Left hindlimb (tissue), 1 donor: ENCODE measurements at places on chromosomes 2 and 18.
A peak's percentile ranks its signal among the peaks of the same experiment; 100 is the strongest.

- no peak for DNase-seq
Observed at GRCh38 chr2:16386431-16386830, 279.2 kb downstream of the CYRIA start.

DNA sequence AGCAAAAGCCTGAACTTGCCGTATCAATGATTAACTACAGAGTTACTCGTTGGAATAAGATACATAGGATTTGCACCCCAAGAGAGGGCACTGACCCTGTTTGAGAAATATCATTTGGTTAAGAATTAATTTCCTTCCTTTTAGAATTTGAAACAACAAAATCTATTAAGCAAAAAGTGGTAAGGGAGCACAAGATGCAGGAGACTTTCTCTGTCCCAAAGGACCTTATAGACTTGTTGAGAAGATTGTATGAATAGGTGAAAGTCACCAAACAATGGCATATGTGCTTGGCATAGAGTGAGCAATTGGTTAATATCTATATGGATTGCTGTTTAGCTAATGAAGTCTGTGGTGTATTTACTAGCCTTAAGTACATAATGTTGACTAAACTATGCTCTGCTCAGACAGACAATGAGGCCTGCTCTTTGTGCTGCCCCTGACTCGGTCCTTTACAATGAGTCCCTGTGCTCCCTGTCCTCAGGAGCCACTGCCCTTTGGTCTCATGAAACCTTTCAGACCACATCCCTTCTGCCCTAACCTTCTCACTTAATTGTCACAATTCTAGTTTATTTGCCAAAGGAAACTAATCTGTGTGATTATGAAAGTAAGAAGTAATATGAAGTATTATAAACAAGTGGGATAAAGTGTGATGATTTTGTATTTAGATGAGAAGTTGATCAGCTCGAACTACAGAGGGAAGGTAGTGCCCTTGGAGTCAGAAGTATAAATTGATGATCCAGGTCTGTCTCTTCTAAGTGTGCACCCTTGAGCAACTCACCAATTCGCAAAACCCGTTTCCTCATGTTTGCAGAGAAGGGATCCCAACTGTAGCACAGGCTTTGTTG, 21.2 kb upstream of the HNMT start:
- DNase-seq = no peak

- no peak for DNase-seq
Observed at GRCh38 chr2:186299610-186300009, 186.4 kb upstream of the ZC3H15 start.

- no peak for DNase-seq
Observed at GRCh38 chr2:217977840-217978535, 24.8 kb downstream of the TNS1 start.

DNA sequence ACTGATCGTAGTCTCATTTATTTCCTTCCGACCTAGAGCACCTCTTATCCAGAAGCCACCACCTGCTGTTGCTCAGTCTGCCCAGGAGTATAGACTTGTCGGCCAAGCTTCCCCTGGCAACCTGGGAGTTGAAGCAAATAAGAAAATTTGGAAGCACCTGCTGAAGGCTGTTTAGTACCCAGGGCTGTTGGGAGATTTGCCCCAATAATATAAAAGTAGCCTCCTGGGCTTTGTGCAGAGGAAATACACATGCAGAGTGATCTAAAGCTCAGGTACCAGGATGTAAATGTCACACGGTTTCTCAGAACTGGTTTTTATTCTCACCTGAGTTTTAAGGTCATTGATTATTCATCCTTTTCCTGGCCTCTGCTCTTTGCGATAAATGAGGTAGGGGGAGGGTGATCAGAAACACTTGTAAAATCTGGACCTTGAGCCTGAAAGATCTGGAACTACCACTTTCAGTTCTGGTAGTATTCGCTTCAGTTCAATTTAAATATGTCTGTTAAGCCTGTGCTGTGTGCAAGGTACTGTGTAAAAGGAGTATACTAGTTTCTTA, 789 bp upstream of the COX7A2L start:
- DNase-seq = no peak

GRCh38 chr2:241637795-241638660, 535 bp downstream of the ATG4B start:
- DNase-seq = no peak

GRCh38 chr2:112832841-112833638, 3.5 kb downstream of the IL1B start:
- DNase-seq = no peak

DNA sequence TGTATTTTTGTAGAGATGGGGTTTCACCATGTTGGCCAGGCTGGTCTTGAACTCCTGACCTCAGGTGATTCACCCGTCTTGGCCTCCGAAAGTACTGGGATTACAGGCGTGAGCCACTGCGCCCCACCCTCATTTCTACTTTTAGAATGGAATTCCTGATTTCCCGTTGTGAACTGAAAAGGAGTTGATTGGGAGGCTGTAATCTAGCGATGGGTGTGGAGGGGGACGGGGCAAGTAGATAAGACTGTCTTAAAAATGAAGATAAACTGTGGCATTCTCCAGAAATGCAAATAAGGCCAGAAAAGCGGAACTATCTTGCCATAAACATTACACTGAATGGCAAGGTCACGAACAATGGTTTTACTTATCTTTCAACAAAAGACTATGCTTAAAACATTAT, 135.4 kb downstream of the TRIB2 start:
- DNase-seq = no peak

GRCh38 chr2:133589456-133589855, 21.2 kb upstream of the NCKAP5 start:
- DNase-seq = no peak

DNA sequence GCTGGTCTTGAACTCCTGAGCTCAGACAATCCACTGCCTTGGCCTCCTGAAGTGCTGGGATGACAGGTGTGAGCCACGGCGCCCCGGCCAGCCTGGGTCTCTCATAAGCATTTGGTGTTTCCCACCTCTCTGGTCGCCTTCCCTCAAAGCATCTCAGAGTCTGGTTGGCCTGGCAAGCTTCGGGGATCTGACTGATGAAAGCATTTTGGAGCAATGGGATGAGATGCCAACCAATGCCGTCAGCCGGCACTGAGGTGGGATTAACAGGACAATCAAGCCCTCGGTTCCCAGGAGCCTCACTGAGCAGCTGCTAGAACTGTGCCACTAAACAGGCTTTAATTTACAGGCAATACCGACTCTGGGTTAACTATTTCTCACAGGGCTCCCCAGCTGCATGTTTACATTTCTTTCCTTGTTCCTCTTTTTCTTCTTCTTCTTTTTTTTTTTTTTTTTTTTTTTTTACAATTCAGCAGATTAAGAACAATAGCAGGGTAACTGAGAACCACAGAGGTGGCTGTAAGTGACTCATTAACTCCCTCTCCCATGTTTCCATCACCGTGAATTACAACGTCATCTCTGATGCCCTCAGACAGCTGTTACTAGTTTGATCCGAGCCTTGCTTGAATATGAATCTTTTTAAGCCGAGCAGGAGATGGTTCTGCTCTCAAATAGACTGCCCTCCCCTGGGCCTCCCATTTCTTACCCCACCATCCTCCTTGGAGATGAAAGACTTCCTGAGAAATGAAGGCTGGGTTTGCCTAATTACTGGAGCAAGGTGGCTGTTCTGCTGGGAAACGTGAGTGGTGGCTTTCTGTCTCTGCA, 37.9 kb downstream of the ODC1 start:
- DNase-seq = peak; percentile 69

GRCh38 chr2:190069936-190070696, 7.6 kb upstream of the MSTN start:
- DNase-seq = no peak

DNA sequence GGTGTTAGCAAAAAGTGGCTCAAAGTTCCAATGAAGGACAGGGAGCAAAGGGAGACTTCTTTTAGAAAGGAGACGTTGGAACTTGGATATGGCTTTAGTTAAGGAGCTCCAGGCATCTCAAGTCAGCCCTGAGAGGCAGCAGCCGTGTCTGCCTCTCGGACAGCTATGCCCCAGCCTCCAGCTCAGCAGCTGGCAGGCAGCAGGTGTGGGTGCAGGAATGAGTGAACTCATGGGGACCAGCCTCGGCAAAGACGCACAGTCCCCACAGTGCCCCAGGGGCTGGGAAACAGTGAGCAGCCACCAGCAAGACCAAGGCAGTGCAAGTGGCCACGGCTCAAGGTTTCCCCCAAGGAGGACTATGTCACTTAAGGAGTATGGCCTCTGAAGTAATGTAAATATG, 1.6 kb upstream of the LRRFIP1 start:
- peak; percentile 40 for DNase-seq

GRCh38 chr2:189287982-189288521, 108.5 kb upstream of the COL5A2 start:
- DNase-seq = no peak

GRCh38 chr2:101307503-101307902, 998 bp downstream of the RNF149 start:
- DNase-seq = no peak

- DNase-seq = no peak
Observed at GRCh38 chr2:197708331-197708730, 3.2 kb downstream of the MARS2 start.

DNA sequence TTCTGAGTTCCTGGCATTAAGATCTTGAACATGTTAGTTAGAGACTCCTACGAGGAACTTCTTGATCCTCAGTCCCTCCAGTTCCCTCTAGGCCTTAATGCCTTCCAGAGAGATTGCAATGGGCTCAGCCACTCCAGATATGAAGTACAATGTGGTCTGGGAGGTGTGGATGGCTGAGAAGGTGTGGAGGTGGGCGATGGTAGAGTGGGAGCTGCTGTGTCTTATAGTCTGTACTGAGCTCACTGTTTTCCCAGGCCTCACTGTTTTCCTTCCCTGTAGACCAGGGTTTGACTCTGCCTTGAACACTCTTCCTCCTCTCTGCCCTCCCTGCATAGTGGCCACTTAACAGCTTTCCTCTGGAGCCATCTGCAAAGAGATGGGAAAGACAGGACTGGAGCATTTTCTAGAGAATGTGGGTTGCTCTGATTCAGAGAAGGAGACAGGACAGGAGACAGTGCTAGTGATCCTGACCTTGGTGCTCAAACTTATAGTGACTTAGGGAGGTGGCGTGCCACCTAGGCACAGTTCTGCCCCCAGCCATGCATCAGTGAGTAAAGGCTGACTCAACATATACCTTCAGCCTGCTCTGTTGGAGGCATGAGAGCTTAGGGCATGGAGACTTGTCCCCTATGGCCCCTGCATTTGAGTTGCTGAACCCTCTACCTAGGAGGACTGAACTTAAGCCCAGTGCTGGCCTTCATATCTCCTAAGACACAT, 129.7 kb downstream of the TDRD15 start:
- no peak for DNase-seq

DNA sequence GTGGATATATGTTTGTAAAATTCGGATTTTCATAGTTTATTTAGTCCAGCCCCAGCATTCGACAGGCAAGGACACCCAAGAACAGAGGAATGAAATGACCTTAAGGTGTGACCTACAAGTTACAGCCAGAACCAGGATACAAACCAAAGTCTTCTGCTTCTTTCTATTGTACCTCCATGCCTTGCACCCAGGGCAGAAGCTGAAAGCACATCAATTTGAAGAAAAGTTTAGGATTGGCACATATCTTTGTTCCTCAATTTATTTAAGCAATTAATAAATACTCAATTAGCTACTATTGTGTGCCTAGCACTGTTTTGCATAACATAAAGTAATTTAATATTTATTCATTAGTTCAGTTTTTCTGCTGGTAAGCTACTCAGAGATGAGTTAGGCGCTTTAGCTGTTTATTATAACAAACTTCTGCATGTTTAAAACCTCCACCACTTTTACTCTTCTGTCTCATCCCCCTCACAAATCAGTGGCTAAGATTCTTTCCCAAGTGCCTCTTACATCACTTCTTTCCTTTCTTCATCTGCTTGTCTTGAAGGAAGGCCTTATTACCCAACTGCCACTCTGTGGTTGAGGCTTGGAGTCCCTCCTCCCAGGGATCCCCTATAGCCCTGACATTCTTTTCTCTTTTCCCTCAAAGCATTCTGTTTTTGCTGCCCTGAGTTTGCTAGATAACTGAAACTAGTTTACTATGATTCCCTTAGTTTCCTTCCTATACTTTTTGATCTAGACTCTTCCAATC, 37.1 kb upstream of the DARS1 start:
- DNase-seq = no peak

DNA sequence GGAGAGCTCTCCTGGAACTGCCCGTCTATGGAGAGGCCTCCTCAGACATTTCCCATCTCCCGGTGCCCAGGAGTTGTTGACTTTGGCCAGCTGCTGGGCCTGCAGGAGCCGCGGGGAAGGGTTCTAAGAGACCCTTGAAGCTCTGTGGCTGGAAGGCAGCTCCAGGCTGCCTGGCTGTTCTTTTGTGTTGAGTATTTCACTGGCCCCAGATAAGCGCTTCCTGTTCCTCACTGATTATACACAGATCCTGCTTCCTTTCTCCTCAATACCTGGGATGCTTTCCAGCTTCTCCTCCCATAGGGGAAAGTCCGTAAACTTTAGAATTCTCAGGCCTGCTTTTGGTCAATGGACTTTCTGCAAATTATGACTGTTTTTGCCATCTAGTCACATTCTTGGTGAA, 57.8 kb downstream of the TGOLN2 start:
- no peak for DNase-seq

DNA sequence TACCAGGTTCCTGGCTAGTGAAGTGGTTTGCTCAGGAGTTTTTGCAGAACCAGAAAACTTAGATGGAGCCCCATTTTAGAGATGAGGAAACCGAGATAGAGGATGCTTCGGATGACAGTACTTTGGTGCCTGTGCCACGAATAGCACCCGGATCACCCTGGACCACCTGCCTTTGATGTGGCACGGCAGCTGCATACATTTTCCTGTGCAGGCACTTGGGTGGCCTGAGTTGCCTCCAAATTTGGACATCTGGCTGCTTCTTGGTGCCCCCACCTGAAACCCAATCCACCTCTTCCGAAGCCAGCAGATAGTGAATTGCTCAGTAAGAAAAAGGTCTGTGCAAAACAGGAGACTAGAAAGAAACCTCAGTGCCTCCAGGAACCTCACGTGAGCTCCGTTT, 140.6 kb upstream of the ID2 start:
- DNase-seq = no peak

GRCh38 chr2:50951437-50951836, 80.5 kb downstream of the NRXN1 start:
- no peak for DNase-seq

- DNase-seq = no peak
Observed at GRCh38 chr2:105682401-105682800, 62.3 kb upstream of the NCK2 start.

DNA sequence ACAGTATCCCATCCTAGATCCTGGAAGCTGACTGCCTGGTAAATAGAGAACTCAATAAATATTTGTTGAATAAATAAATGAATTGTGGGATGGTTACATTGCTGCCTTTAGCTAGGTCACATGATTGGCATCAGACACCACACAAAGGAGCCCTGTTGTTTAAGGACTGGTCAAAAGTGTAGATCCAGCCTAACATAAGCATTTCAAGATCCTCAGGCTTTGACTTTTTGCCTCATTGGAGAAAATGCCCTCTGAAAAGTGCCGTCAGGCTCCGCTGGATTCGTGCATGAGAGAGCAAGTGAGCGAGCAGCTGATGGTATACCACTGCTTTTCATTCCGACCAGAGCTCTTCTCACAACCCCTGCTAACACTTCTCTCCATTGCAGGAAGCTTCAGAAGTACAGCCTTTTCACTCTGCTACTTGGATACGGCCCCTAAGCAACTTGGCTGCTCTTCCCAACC, 1.3 kb upstream of the ZNF24 start:
- DNase-seq = peak; percentile 35

GRCh38 chr2:33090553-33091134, 143.9 kb downstream of the LTBP1 start:
- DNase-seq = no peak

- no peak for DNase-seq
Observed at GRCh38 chr18:48872234-48873145, 78.3 kb downstream of the SMAD7 start.
